Muscle of leg (tissue), 16 donors: ENCODE measurements at places on chromosomes 2 and 18.

DNA sequence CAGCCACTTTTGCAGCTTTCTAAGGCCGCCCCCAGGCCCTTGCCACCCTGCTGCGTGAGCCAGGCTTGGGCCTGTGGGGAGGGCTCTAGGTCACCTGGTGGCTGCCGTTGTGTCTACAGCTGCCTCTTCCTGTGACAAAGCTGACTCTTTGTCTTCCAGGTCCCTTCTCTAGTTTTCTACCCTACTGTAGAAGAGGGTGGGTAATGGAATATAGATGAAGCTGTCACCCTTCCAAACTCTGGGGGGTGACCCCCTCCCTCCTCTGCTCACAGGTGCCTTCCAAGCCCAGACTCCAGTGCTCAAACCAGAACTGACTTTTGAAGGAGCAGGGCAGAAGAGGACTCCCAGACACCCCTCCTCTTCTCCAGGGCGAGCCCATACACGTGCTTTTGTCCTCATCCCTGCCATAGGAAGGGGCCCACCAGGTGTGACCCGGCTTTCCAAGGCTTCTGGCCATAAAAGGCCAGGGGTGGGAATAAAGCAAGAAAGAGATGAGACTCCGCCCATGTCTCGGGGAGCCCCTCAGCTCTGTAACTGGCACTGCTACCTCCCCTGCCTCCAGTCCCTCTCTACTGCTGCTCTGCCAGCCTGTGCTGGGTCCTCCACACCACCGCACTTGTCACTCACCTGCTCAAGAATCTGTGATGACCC lies 17.9 kb upstream of the SDC1 start:
- H3K4me3 ChIP-seq = no peak overlapping the region
- peaks cover 9% of the 10 kb centered on the region for H3K36me3 ChIP-seq
- H3K4me1 ChIP-seq = no peaks in the 10 kb centered on the region

DNA sequence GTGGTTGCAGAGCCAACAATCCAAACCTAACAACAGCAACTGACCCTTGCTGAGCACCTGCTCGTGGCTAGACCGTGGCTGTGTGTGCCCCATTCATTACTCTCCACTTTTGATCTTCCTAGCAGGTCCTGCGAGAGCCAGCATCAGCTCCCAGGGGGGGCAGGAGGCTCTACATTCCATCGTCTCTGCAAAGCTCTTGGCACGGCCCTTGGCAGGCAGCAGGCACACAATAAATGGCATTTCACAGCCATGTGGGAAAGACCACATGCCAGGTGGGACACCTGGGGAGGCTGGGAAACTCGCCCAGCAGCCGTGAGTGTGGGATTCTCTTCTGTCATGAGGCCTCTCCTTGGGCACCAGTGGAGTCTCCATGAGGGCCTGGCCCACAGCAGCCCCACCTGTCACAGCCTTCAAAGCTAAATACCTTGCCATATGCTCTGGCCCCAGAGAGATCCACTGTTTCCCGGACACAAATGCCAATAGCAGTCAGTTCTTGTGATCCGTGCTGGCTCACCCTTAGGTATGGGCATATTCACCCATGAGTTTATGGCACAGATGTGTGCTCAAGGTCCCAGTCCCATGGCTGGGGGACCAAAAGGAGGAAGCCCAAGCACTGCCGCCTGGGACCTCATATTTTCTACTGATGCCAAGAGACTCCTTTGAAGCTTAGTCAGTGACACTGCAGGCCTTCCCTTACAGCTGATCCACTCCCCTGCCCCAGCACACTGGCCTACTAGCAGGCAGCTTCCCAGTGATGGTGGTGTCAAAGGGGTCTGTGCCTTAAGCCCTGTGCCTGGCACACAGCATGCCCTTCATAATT lies 6.8 kb upstream of the TEX51 start:
- H3K27ac ChIP-seq = peak overlapping the region; percentile 47
- H3K4me3 ChIP-seq = no peak overlapping the region
- DNase-seq = peak; percentile 52
- no peaks in the 10 kb centered on the region for H3K36me3 ChIP-seq

DNA sequence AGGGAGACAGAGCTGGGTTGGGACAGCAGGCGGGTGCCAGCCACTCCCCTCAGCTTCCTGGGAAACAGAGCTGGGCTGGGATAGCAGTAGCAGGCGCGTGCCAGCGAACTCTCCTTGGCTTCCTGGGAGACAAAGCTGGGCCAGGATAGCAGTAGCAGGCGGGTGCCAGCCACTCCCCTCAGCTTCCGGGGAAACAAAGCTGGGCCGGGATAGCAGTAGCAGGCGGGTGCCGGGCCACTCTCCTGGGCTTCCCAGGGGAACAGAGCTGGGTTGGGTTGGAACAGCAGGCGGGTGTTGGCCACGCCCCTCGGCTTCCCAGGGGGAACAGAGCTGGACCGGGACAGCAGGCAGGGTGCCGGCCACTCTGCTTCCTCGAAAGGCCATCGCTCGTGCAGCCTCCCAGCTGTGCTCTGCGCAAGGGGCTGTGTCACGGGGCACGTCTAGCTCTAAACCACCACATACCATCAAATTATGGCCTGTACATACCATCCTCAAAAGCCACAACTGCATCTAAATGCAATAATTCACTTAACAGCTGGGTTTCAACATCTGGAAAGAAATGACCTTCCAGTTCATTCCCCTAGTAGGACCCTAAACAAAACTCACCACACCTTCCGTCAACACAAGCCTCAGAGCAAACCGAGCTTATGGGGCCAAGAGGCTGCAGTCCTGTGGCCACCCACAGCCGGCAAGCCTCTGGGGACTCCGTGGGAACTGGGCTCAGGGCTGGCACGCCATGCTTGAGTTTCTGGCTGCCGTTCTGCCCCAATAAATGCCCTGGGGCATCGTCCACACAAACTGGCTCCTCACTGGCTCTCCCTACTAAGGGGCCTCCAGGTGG lies 228.3 kb downstream of the TWIST2 start:
- peaks cover 82% of the 10 kb centered on the region for H3K36me3 ChIP-seq
- H3K27ac ChIP-seq = no peak overlapping the region
- H3K4me3 ChIP-seq = no peak overlapping the region
- DNase-seq = no peak
- H3K4me1 ChIP-seq = peaks cover 10% of the 10 kb centered on the region

- H3K36me3 ChIP-seq = peaks cover 2% of the 10 kb centered on the region
- peak overlapping the region; percentile 91 for H3K27ac ChIP-seq
- no peaks in the 10 kb centered on the region for H3K27me3 ChIP-seq
- peaks cover 11% of the 10 kb centered on the region for H3K4me1 ChIP-seq
- peak; percentile 32 for DNase-seq
Observed at GRCh38 chr2:99488539-99489062, 1.2 kb downstream of the REV1 start.

- H3K4me3 ChIP-seq = no peak overlapping the region
- no peaks in the 10 kb centered on the region for H3K36me3 ChIP-seq
- H3K27me3 ChIP-seq = no peaks in the 10 kb centered on the region
Observed at GRCh38 chr2:15986068-15986560, 45.8 kb downstream of the MYCN start.

- DNase-seq = no peak
- H3K36me3 ChIP-seq = peaks cover 3% of the 10 kb centered on the region
- no peak overlapping the region for H3K4me3 ChIP-seq
- H3K27me3 ChIP-seq = no peaks in the 10 kb centered on the region
Observed at GRCh38 chr2:148764815-148765214, 110.2 kb upstream of the KIF5C start.

DNA sequence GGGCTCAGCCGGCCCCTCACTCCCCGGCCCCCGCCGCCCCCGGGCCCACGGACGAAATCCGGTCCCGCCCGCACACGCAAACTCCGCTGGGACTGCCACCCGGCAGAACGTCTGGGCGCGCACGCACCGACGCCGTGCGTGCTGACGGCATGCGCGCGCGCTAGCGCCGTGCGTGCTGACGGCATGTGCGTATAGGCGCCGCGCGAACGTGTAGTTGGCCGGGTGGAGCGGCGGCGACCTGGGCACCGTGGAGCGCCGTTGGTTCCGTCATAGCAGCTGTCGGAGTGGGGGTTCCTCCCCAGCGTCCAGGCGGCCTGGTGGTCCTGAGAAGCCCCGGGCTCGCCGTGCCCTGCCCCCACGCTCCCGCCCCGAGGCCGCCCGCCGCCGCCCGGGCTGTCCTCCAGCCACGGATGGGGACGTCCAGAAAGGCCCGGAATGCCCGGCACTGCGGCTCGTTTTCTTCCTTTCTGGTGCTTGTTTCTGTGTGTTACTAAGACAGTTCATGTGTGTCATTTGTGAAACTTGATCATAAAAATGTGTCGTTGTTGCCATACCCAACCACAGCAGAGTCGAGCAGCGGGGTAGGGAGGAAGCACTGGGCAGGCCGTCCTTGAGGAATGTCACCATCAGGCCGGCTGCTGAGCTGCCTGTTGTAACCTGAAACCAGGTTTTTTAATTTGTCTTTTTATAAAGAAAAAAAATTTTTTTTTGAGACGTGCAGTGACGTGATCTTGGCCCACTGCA lies at the start of gene TXNL4A:
Gene TXNL4A, minus strand, starts transcription at position 113 of the 744 bp plus-strand sequence. CDS start 171 bp downstream, outside the sequence.
- peak within 1 kb of the TSS; percentile 91 for H3K4me3 ChIP-seq
- peak; percentile 96 for DNase-seq
- peaks cover 11% of the 10 kb centered on the region for H3K4me1 ChIP-seq
- H3K36me3 ChIP-seq = peaks cover 12% of the 10 kb centered on the region
- peak within 1 kb of the TSS; percentile 98 for H3K27ac ChIP-seq

DNA sequence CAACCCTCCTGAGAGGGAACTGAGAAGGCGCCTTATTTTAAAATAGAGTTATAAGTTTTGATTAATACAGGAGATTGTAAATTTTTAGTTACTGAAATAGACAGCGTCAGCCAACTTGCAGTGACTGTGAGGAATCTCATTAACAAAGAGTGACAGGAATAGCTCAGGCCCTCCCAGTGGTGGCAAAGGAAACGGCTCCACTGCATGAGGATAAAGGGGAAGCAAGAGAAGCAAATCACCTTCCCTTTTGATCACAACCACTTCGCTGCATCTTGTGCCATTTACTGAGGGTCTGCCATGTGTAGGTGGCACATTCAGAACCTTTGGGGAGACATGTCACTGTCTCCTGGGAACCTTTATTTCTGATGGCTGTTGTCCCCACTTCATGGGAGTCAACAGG lies 612.4 kb upstream of the RAB6C start:
- no peaks in the 10 kb centered on the region for H3K4me1 ChIP-seq
- no peak for DNase-seq
- H3K4me3 ChIP-seq = no peak overlapping the region

- DNase-seq = peak; percentile 79
- no peaks in the 10 kb centered on the region for H3K27me3 ChIP-seq
- H3K4me3 ChIP-seq = no peak overlapping the region
- H3K4me1 ChIP-seq = peaks cover 75% of the 10 kb centered on the region
- H3K36me3 ChIP-seq = no peaks in the 10 kb centered on the region
- peak overlapping the region; percentile 74 for H3K27ac ChIP-seq
Observed at GRCh38 chr2:239267288-239267951, 133.4 kb downstream of the HDAC4 start.

DNA sequence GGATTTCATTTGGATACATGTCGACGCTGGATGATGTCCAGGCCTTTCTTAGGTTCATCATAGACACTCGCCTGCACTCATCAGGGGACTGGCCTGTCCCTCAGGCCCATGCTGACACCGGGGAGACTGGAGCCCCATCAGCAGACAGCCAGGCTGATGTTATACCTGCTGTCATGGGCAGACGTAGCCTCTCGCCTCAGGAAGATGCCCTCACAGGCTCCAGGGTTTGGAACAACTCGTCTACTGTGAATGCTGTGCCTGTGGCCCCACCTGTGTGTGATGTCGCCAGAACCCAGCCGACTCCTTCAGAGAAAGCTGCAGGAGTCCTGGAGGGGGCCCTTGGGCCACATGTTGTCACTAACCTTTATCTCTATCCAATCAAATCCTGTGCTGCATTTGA lies 28.3 kb downstream of the MOCOS start:
- H3K36me3 ChIP-seq = no peaks in the 10 kb centered on the region
- no peaks in the 10 kb centered on the region for H3K27me3 ChIP-seq
- H3K27ac ChIP-seq = no peak overlapping the region

- peak; percentile 99 for DNase-seq
- no peaks in the 10 kb centered on the region for H3K36me3 ChIP-seq
- peaks cover 22% of the 10 kb centered on the region for H3K4me1 ChIP-seq
- H3K27me3 ChIP-seq = no peaks in the 10 kb centered on the region
Observed at GRCh38 chr2:43251171-43251731, 24.8 kb upstream of the ZFP36L2 start.

GRCh38 chr2:20669562-20670314 lies 2.8 kb downstream of the GDF7 start:
- no peak for DNase-seq
- H3K27ac ChIP-seq = no peak overlapping the region
- peaks cover 46% of the 10 kb centered on the region for H3K4me1 ChIP-seq

GRCh38 chr2:61151436-61151835 lies 10.6 kb upstream of the C2orf74 start:
- H3K36me3 ChIP-seq = peaks cover 28% of the 10 kb centered on the region
- no peaks in the 10 kb centered on the region for H3K27me3 ChIP-seq
- DNase-seq = no peak

DNA sequence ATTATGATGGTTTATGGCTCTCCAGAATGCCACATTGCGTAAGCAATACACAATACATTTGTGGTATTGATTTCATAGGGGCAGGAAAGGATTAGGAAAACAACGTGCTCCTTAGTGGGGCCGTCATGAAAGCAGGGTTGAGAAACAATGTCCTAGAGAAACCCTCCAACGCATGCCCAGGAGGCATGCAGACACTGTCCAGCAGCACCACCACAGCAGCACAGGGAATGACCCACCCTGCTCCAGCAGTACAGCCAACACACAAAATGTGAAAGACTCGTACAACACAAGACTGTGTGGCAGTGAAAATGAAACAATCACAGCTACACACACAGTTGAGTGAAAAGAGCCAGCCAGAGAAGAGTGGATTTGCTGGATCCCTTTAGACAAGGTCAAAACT lies 66.3 kb downstream of the FAM168B start:
- no peak overlapping the region for H3K27ac ChIP-seq
- H3K27me3 ChIP-seq = no peaks in the 10 kb centered on the region
- H3K4me1 ChIP-seq = no peaks in the 10 kb centered on the region
- no peaks in the 10 kb centered on the region for H3K36me3 ChIP-seq

- no peak overlapping the region for H3K4me3 ChIP-seq
- DNase-seq = no peak
- H3K27me3 ChIP-seq = no peaks in the 10 kb centered on the region
Observed at GRCh38 chr2:46381263-46381849, 84.1 kb downstream of the EPAS1 start.

- DNase-seq = peak; percentile 23
- H3K36me3 ChIP-seq = peaks cover 3% of the 10 kb centered on the region
- H3K27ac ChIP-seq = no peak overlapping the region
- no peak overlapping the region for H3K4me3 ChIP-seq
- no peaks in the 10 kb centered on the region for H3K4me1 ChIP-seq
Observed at GRCh38 chr2:156445296-156446220, 9.4 kb downstream of the GPD2 start.

- no peak for DNase-seq
- H3K27ac ChIP-seq = no peak overlapping the region
- no peaks in the 10 kb centered on the region for H3K27me3 ChIP-seq
- no peaks in the 10 kb centered on the region for H3K36me3 ChIP-seq
Observed at GRCh38 chr2:54295911-54296310, 39.9 kb upstream of the TSPYL6 start.
